ENCODE measurements at places on chromosomes 7 and 10.
A peak's percentile ranks its signal among the peaks of the same experiment; 100 is the strongest.

DNA sequence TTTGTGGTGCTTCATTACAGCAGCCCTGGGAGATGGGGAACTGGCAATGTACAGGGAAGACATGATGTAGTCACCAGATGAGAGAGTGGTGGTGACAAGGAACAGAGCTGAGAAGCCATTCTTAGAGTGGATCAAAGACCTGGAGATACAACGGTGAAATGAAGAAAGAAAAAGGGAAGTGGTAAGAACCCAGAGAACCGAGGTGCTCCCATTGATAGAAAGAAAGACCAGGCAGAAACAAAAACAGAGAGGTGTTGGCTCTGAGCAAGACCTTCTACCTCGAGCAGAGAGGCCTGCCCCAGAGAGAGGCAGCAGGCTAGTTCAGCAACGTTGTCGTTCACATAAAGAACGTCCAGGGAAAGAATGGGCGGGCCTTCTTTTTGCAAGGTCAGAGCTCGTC is 186.7 kb downstream of the ADAM12 start:
- no peak for DNase-seq

GRCh38 chr10:96321822-96322221 is 17.6 kb downstream of the DNTT start:
- no peak for DNase-seq

DNA sequence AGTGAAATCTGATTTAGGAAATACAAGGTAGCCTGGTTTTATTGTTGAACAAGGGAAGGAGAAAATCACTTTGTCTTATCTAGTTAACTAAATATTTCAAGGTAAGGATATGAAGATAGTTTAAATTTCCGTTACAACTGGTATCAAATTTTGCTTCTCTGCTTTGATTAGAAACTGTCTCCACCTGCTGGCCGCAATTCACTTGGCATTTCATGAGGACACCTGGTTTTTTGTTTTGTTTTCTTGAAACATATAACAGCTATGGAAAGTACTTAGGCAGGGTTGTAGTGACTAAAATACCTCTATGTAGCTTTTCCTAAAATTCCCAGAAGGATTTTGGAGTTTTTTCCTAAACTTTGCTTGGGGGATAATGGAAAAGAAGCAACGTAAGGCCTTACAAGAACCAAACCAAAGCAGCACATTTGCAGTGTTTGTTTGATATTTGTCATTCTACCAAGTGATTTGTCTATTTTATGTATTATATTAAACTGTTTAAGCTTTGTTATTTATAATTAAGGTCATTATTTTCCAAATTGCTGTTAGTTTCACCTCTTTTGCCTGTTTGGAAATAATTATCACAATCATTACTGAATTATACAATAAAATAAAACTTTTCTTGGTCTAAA is 73.6 kb downstream of the AHCYL2 start:
- peak; percentile 46 for DNase-seq

GRCh38 chr7:4833691-4834600 is 27.9 kb downstream of the PAPOLB start:
- no peak for DNase-seq

DNA sequence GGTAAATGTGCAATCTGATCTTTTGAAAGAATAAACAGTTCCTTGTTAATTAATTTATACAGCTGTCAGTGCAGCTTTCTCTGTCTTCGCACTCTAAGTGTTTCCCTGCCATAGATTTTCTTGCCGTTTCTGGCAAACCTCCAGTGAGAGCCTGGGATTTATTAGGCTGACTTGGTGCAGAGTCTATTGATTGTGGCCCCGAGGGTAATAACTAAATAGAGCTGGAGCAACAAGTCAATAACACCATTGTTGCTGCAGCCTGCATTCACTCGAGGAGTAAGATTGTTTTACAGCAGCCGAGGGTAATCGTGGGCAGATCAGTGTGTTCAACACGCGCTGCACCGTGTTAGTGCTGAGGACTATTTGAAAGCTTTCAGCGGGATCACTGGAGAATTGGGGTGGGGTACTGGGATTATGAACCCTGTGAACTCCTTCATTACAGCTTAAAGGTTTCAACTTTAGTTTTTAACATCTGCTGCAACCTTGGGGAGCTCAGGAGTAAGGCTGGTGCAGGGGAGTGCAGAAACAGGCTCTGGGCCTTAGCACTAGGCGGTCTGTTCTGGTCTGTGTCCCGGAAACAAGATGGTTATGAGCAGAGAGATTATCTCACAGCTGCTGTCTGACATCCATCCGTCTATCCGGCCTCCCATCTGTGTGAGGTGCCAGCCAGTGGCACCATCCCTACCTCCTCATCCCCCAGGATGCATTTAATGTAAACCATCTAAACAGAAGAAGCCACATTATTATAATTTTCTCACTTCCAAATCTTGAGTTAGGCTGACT is 174.0 kb upstream of the TCF7L2 start:
- DNase-seq, result no peak

DNA sequence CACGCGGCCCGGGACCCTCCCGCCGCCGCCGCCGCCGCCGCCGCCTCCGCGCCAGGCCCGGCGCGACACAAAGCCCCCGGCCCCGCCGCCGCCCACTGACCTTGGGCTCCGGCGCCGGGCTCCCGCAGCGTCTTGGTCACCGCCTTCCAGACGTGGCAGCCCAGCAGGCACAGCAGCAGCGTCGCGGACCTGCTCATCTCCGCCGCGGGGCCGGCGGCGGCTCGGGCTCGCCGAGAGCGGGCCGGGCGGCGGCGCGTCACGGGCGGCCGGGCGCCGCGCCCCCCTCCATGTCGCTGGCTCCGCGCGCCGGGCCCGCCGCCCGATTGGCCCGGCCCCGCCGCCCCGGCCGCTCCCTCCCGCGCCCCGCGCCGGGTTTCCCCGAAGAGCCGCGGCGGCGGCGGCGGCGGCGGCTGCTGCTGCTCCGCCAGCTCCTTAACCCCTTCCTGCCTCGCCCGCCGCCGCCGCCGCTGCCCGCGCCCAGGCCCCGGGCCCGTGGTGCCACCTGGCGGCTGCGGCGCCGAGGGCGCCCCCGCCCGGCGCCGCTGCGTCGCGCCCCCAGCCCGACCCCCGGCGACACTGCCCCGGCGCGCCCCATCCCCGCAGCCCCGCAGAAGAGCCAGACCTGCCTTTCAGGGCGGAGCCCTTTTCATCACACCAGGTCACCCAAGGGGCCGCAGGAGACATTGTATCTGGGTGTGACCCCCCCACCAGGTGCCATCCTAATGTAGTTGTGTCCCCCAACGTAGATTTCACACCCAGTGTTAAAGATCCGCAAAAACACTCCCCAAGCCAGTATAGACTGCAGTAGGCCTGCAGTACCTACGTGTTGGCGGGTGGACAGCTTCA is at the start of gene FAM171A1:
Gene FAM171A1, minus strand, starts transcription at position 434 of the 846 bp plus-strand sequence. Its CDS starts 237 bp downstream, at position 197.
- DNase-seq, result peak; percentile 44

GRCh38 chr7:150800581-150801241 is at the start of gene TMEM176A:
TMEM176A (plus strand) TSS chr7:150800769; CDS start chr7:150801551, 782 bp downstream.
- DNase-seq, result no peak

GRCh38 chr7:151727579-151728285 is 149.2 kb downstream of the PRKAG2 start:
- peak; percentile 89 for DNase-seq

DNA sequence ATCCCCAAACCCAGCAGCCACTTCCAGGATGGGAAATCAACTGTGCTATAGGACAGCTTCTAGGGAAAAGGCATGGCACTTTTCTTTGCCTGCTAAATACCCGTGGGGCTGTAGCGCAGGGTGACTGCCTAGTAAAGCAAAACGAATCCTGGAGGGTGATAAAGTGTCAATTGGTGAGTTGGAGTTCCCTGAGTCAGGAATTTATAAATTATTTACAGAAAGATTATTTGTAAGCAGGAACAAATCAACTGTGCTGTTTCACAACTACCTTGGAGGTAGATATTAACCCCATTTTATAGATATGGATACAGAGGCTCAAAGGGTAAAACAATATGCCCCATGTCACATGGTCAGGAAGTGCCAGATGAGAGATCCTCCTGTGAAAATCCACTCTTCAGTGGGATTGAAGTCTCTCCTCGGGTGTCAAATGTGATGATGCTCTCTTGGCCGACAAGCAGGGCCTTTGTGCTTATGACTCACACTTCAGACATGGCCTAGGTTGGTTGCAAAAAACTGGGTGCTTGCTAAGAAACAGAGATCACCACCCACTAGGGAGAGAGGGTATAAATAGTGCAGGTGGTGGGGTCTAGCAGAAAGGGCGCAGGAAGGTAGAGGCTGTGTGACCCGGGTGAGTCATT is 383.2 kb upstream of the ZMIZ1 start:
- peak; percentile 16 for DNase-seq

DNA sequence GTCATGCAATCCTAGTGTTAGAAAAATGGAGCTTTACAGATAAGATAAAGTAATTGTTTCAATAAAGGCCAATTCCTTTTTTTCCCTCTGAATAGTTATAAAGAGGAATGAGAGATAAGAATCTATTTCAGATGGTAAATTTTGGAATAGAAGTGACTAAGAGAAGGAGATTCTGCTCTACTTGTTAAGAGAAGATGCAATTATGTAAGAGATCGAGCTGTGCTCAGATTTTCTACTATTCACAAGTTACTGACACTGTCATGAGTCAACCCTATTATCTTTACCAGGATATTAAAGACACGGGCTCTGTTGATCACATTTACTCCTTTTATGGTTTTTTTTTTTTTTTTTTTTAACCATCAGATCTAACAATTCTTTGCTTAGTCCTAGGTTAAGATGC is 511.3 kb downstream of the ARL4A start:
- DNase-seq, result no peak

GRCh38 chr7:140285938-140286337 is 109.2 kb upstream of the KDM7A start:
- no peak for DNase-seq

- DNase-seq, result no peak
Measured at GRCh38 chr7:1552200-1552599, 3.8 kb downstream of the TMEM184A start.

GRCh38 chr10:8312781-8313180 is 258.3 kb downstream of the GATA3 start:
- DNase-seq, result no peak

DNA sequence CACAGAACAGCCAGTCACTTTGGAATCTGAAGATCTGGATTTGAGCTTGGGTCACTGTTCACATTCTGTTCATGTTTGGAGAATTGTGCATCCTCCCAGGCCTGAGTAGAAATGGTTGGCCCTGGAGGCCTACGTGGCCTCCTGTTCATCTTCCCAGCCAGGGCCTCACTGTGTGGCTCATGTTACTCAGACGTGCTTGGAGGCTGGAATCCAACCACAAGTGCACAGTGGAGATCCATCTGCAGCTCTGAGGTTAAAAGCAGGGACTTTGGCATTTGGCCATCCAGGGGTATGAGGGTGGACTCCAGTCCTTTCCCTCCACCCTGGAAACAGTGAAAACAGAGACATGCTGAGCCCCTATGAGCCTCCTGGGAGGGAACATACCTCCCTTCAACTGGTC is 709.0 kb upstream of the IGFBP3 start:
- DNase-seq, result no peak

- no peak for DNase-seq
Measured at GRCh38 chr10:24344279-24344678, 135.3 kb downstream of the KIAA1217 start.

GRCh38 chr10:11261687-11262493 is 244.2 kb downstream of the CELF2 start:
- no peak for DNase-seq

DNA sequence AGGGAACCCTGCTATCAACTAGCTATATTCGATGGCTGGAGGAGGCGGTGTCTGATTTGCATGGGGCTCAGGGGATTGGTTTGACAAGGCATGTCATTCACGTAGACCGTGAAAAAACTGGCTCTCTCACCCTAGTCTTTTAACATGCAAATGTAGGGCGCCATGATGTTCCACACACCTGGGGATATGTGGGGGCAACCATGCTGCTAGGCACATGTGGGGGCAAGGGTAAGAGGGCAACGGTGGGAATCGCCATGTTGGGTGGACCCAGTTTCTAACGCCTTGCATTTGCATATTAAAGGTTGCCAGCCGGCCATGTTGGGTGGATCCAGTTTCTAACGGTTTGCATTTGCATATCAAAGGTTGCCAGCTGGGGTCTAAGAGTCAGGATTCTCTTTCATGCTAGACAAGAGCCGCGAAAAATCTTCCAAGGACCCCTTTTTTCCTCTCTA is 419.2 kb upstream of the NFE2L3 start:
- DNase-seq, result no peak

- no peak for DNase-seq
Measured at GRCh38 chr10:121501796-121502195, 96.4 kb downstream of the FGFR2 start.

DNA sequence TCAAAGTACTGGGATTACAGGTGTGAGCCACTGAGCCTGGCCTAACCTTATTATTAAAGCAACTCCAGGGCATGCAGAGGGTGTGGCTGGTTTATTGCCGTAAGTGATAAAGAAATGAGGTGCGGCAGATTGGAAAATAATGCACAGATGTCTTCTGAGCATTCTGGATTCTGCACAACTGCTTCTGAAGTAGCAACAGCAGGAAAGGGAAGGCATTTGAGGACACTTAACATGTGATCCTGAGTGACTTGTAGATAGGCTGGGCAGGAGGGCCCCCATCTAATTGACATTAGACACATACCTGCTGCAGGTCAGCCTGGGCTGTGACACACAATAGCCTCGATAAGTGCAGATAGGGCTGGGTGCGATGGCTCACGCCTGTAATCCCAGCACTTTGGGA is 5.6 kb downstream of the RHBDD2 start:
- no peak for DNase-seq

DNA sequence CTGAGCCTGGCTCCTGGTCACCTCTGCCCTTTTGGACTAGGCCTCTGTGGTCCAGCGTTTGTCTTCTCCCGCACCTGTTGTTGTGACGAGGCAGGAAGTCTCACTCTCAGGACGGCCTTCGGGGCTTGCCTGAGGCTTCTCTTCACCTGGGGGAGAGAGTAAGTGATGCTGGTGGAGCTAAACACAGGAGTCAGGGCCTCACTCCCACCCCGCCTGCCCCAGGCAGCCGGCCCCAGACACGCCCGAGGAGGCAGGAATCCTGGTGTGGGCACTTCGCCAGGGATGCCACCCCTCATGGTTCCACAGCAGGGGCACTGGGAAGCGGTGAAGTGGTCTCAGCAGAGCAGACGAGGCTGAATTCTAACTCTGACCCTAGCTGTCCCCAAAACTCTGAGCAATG is 42.4 kb downstream of the IL2RA start:
- no peak for DNase-seq

DNA sequence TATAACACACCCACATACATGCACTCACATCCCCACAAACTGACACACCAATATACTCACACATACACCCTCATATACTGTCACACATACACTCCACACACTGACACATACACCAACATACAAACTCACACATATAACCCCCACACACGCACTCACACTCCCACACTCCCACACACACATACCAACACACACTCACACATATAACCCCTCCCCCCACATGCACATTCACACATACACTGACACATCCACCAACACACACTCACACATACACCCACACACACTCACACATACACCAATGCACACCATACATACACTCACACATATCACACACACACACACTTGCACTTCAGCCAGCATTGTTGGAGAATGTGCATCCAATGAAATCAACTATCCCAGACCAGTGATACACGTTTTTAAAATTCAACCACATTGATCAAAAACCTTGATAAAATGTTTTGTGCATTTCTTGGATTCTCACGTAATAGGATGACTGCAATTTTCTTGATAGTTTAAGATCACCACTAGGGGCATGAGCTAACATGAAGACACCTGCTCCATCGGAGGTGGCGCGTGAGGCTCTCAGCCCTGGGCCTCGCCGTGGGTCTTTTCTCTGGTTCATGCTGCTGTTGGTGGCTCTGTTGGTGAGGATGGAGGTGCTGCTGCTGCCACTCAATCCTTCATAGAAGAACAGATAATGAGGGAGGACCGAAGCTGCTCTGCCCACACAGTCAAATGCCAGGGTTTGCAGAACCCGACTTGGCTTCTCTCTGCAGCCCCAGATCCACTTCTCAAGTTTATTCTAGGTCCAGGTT is 32.1 kb upstream of the CHST15 start:
- peak; percentile 22 for DNase-seq

GRCh38 chr7:150969475-150969874 is 8.6 kb downstream of the KCNH2 start:
- no peak for DNase-seq
